ENCODE measurements at places on chromosomes 4 and X.
A peak's percentile ranks its signal among the peaks of the same experiment; 100 is the strongest.

- DNase-seq, result no peak
Measured at GRCh38 chrX:106783716-106784115, 18.8 kb upstream of the TBC1D8B start.

- DNase-seq, result no peak
Measured at GRCh38 chrX:3244203-3244743, 102.2 kb downstream of the MXRA5 start.

GRCh38 chr4:127140306-127140705 lies 492.5 kb upstream of the INTU start:
- no peak for DNase-seq

- no peak for DNase-seq
Measured at GRCh38 chrX:73563738-73564068, 706 bp downstream of the CHIC1 start.

DNA sequence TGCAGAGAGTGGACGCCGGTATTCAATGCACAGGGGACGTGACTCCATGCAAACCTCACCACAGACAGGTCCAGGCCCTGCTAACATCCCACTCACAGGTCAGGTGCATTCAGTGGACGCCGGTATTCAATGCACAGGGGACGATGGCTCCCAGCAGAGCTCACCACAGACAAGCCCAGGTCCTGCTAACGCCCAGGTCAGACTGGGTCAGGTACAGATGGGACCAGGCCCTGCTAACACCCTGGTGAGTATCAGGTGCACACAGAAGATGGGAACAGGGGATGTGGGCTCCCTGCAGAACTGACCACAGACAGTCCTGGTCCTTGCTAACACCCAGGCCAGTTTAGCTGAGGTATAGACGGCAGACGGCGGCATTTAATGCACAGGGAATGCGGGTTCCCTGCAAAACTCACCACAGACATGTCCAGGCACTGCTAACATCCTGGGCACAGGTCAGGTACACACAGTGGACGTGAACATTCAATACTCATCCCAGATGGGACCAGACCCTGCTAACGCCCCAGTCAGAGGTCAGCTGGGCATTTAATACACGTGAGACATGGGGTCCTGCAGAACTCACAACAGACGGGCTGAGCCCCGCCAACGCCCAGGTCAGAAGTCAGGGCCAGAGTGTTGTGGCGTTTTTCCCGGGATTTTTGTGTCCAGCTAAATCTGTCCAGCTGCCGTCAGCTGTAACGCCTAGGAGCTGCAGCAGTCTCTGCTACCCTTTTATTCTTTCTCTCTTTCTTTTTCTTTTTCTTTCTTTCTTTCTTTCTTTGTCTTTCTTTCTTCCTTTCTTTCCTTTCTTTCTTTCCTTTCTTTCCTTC lies 99.2 kb downstream of the SHOX start:
- no peak for DNase-seq

DNA sequence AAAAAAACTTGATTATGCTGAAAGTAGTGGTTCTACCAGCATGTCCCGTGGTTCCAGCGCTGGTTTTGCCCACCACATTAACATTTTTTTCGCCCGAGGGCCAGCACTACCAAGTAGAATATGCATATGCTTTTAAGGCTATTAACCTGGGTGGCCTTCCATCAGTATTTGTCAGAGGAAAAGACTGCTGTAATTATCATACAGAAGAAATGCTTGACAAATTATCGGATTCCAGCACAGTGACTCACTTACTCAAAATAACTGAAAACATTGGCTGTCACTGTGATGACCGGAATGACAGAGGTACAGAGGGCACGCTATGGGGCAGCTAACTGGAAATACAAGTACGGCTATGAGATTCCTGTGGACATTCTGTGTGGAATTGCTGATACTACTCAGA lies 34.6 kb downstream of the PRPS2 start:
- no peak for DNase-seq

GRCh38 chrX:13471269-13471668 lies 98.1 kb upstream of the EGFL6 start:
- no peak for DNase-seq

DNA sequence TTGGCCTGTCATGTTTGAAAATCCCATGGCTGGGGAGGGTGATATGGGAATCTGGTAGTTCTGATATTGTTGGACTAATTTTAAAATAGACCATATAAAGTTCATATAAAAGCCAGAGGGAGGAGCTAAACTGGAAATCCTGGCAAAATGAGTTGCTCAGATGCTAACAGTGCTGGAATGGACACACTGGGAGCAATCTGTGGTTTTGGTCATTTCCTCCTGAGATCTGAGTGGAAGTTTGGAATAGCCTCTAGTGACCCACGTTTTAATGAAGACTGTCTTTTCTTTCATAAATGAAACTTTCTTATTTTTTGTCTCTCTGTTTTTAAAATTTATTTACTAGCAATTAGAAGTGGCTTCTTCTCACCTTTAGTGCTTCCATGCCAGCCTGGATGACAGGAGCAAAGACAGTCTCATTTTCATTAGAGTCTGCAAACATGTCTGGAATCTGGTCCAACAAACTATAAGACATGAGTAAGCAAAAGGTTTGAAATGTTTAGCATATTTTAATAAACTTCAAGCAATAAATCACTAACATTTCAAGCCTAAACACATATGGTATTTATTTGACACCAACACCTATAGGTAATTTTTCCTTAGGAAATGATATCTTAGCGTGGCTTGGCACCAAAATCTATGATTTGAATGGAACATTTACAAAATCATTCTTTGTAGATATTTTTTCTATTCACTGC lies 66.6 kb downstream of the METTL14 start:
- no peak for DNase-seq

GRCh38 chrX:54495814-54496516 lies at the start of gene FGD1:
FGD1 (minus strand) TSS chrX:54496234; CDS start chrX:54495432, 802 bp downstream.
- DNase-seq, result peak; percentile 66

GRCh38 chrX:106862972-106863688 lies 40.0 kb downstream of the RIPPLY1 start:
- no peak for DNase-seq

- no peak for DNase-seq
Measured at GRCh38 chr4:184288451-184289178, 70.9 kb upstream of the ENPP6 start.

DNA sequence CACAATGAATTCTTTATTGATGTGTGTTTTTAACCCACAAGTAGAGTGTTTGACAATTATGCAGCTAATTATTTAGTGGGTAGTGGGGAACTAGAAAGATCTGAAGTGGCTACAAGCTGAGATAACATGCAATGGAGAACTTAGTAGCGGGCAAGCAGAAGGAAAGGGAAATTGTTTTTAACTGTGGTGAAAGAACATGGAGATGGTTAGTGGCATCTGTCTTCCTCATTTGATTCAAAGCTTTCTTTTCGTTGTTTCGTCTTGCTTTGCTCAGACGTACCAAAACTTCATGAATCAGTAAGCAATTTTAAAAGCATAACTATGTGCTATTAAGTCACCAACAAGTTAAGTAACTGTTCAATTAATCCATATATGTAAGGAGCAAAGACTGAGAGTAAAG lies 169.9 kb downstream of the BANK1 start:
- DNase-seq, result no peak

All from mesothelial cell of epicardium (in vitro differentiated cells).